ENCODE measurements at places on chromosomes 16 and 17.

DNA sequence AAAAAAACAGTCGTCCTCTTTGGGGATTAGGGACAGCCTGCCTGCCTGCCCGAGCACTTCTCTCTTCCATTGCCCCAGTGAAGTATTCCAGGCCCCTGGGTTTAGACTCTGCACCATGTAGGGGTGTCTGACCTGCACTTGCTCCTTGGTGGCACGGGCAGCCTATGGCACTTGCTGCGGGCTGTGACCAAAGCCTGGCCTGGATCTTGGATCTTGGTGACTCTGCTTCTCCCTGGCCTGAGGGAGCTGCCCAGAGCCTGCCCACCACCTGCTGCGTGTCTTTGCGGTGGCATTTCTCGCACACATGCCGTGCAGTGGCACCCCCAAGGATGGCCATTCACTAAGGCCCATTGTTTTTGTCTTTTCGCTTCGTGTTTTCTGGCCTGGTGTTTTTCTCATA, 6.1 kb upstream of the STH start:
- DNase-seq, result no peak

DNA sequence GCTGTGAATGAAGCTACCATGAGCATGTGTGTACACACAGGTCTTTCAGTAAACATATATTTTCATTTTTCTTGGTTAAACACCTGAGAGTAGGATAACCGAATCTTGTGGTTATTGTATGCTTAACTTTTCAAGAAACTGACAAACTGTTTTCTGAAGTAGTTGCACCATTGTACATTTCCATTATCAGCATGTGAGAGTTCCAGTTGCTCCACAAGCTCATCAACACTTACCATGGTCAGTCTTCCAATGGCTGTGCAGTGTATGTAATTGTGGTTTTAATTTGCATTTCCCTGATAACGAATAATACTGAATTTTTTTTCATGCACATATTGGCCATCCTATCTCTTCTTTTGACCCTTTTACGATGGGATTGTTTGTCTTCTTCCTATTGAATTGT, 31.3 kb upstream of the C1QL1 start:
- no peak for DNase-seq

DNA sequence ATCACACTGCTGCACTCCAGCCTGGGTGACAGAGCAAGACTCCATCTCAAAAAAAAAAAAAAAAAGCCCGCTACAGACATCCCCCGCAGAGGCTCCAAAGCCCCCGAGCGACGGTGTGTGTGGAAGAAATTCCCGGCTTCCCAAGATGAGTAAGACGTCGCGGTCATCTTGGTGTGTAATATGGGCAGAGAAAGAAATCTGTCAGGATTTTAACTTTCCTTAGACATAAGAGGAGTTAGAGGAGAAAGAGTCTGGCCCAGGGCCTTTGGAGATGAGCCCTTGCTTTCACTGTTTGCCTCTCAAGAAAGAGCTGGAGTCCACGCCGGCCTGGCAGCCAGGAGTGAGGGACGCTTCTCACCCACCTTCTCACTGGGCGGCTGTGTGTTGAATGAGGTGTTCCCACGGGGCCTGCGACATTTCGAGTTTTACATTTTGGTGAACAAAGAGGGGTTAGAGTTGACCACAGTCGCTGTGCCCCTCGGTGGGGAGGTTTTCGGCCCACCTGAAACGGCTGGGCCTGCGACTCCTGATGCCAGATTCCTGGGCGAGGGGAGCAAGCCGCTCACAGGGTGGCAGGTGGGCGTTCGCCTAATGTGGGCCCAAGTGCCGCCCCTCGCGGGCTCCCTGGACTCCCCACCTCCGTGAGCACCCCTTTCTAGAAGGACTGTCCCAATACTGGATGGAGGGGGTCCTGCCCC, 17.9 kb downstream of the C1QTNF1 start:
- no peak for DNase-seq

GRCh38 chr17:42184713-42185620, at the start of gene HCRT:
Gene HCRT, minus strand, starts transcription at chr17:42185452. Its CDS starts 87 bp downstream, at chr17:42185365.
- DNase-seq, result no peak

GRCh38 chr17:82838386-82839063, 1.3 kb downstream of the ZNF750 start:
- DNase-seq, result no peak

DNA sequence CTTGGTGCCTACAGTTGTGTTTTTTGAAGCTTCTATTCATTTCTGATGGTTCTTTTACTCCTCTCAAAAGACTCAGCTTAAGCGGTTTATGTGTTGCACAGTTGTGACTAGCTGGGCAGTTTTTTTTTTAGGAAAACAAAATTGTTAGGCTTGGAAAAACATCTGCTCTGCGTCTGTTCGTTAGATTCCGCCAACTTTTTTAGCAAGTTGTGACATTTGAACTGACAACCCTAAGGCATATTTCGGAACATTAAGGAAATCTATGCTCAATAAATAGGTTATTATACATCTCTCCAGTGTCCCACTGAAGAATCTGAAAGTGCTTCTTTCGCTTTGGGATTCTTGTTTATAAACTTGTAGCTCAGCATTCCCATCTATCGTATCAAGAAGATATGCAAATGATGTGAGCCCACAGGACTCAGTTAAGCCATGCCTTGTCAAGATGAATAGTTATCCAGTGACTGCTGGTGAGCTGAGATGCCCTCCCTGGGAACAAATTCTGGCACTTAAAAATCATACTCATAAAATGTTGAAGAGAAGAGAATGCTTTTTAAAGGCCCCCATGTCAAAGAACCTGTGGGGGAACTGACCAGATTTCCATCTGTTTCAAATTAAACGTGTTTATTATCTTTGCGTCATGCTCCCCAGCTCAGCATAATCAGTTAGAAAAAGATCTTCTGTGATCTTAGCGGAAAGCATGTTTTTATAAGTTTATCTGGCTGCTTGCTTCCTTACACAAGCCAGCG, 109.0 kb upstream of the FAM20A start:
- no peak for DNase-seq

DNA sequence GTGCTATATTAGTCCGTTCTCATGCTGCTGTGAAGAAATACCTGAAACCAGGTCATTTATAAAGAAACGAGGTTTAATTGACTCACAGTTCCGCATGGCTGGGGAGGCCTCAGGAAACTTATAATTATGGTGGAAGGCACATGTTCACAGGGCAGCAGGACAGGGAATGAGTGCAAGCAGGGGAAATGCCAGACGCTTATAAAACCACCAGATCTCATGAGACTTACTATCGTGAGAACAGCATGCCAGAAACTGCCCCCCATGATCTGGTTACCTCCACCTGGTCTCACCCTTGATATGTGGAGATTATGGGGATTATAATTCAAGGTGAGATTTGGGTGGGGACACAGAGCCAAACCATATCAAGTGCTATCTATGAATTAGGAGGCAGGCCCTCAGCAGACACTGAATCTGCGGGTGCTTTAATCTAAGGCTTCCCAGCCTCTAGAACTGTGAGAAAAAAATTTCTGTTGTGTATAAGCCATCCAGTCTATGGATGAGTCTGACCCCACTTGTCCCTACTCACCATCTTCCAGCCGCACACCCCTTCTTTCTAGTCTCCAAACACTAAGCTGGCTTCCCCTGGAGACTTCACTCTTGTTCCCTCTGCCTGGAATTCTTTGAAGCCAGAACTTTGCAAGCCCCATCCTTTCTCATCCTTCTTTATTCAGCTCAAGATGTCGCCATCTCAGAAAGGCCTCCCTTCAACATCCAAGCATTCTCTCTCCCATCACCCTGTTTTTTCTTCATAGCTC, 772 bp upstream of the NUP93 start:
- no peak for DNase-seq

GRCh38 chr16:12573300-12573699, 230.4 kb downstream of the CPPED1 start:
- no peak for DNase-seq

- DNase-seq, result no peak
These were observed 47.1 kb downstream of the SPACA3 start for GRCh38 chr17:33038740-33039139.

DNA sequence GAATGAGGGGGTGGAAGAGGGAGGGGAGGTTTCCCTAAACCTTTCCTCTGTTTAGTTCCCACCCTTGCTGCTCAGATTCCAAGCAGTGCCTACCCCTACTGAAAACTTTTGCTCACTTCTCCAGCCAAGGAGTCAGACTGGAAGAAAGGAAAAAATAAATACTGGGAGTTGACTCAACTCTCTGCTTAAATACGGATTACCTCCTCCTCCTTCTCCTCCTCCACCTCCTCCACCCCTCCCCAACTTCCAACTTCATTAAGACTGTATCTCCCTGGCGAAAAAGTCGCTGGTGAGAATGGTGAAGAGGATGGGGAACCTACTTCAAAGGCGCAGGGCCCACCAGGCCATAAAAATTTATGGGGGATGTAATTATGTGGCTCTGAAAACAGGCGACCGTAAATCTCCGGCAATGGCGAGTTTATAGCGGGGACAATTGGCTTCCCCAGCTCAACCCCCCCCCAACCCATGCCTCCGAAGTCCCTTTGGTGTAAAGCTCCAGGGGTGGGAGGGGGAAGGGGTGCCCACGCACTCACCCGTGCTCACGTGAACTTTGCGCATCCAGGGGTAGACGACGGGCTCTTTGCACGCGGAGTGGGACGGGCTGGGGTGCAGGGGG, 712 bp downstream of the HOXB4 start:
- no peak for DNase-seq

DNA sequence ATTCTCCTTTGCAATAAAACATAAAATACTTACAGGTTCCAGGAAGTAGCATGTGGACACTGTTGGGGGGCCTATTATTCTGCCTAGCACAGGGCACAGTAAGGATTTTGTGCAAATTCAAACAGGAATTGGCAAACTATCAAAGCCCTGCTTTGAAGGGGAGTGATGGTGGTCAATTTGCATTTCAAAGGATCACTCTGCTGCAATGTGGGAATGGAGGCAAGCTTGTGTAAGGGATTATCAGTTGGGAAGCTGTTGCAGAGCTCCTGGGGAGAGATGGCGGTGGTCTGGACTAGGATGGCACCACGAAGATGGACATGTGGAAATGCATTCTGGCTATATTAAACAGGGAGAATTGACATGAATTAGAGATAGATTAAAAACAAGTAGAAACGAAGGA, 990.7 kb upstream of the RBFOX1 start:
- DNase-seq, result no peak

DNA sequence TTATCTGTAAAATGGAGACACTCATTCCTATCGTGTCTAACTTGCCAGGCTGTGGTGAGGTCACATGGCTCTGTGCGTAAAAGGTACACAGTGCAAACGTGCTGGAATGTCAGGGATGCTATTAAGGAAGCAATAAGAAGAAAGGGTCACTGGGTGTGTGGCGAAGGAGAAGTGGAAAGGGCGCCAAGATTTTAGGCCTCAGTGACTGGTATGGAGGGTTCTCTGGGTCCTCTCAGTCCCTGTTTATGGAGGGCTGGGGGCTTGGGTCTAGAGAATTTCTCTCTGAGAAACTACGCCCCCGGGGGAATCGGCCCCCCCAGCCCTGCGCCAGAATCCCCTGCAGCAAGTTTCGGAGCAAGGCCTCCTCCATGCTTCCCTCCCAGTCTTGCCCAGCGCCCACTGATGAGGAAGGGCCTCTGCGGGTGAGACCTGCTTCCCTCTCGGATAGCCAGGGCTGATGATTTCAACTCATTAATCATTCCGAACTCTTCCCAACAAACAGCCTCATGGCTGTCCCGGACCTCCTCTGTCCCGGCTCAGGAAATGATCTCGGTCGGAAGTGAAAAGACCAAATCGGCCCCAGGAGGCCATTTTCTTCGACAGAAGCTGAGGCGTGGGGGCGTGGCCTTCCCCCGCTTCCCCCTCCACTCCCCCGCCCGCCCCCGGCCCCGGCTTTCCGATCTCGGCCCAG, 1.2 kb upstream of the HEXIM1 start:
- no peak for DNase-seq

GRCh38 chr16:50467943-50468748, 80.0 kb upstream of the NKD1 start:
- DNase-seq, result no peak

DNA sequence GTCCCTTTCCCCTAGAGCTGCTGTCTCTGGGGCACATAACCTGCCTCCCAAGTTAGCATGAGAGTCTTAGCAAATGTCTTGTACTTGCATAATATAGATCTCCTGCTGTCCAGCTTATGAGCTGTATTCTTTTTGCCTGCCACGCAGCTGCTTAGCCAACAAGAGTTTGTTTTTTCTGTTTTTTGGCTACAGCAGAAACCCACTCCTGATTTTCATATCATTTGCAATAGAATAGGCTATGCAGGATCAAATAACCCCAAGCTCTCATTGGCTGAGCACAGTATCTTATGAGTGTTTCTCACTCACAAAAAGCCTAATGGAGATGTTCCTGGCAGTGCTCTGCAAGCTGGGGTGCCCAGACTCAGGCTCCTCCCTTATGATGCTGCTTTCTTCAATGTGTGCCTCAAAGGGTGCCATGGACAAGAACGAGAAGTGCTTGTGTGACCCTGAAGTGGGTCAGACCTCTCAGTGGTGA, 23.1 kb downstream of the B9D1 start:
- no peak for DNase-seq

DNA sequence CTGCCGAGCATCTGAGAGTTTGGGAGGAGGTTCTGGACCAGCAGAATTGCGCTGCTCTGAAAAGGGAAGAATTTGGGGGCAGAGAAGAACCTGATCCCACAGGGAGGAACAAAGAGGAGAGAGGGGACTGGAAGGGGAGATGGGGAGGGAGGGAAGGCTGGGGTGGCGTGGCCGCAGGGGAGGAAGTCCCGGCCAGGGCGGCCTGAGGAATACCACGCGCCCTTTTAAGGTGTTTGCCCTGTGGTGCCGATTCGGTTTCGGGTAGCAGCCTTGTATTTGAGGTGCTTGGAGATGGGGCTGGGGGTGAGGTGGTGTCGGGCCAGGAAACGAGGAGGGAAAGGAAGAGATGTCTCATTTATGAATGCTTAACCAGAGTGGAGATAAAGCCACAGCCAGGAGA, 51.3 kb downstream of the AKAP1 start:
- DNase-seq, result no peak

DNA sequence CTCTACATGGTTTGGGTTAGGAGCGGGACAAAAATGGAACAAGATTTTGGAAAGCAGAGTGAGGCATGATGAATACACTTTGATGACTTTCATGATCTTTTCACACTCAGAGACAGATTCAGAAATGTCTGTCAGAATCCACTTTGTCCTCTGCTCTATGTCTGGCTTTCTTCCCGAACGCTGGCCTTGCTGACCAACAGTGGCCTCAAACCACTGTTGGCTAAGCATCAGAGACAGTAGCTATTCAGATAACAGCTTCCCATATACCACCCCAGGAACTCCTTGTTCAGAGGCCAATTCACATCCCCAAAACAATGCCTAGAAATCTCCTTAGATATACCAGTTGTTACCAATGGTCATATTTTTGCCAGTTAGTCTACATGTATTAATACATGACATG, 40.9 kb downstream of the FBXL20 start:
- no peak for DNase-seq
